Activated CD8-positive, alpha-beta T cell treated with anti-CD3 and anti-CD28 coated beads for 36 hours (primary cell): ENCODE measurements at places on chromosomes 6 and 20.

- no peak for DNase-seq
Observed at GRCh38 chr20:58571693-58572427, 56.7 kb upstream of the APCDD1L start.

- DNase-seq: no peak
Observed at GRCh38 chr6:158327211-158327610, 14.9 kb downstream of the TULP4 start.

GRCh38 chr6:145257704-145258103 lies 477.6 kb downstream of the EPM2A start:
- no peak for DNase-seq

DNA sequence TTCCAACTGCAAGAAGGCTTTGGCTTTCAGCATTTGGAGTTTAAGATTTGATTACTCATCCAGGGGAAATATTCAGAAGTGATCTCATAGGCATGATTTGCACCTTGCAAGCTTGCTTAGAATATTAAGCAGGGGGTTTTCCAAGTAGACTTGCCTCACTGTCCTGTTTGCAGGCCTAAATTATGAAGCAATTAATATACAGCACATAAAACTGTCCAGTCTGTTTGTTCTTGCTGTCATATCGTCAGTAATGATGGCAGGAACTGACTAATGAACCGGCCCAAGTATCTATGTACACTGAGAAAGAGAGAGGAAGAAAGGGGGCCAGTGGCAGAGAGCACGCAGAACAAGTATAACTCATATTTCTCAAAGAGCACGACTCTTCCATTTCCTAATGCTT lies 212.5 kb upstream of the SUPT3H start:
- no peak for DNase-seq

DNA sequence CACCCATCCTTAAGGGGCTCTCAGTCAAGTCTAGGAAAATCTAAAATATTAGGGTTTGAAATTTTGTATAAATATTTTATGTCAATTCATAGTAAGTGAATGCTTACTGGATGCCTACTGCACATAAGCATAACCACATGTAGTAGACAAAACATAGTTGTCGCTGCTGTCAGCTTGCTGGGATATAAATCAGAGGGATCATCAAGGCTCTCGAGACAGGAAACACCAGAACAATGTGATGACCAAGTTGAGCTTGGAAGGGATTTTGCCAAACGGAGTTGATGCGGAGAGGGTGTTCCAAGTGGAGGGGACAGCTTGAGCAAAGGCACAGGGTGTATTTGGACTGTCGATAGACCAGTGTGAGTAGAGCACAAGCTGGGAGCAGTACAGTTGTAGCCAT lies 105.8 kb upstream of the SUPT3H start:
- no peak for DNase-seq

DNA sequence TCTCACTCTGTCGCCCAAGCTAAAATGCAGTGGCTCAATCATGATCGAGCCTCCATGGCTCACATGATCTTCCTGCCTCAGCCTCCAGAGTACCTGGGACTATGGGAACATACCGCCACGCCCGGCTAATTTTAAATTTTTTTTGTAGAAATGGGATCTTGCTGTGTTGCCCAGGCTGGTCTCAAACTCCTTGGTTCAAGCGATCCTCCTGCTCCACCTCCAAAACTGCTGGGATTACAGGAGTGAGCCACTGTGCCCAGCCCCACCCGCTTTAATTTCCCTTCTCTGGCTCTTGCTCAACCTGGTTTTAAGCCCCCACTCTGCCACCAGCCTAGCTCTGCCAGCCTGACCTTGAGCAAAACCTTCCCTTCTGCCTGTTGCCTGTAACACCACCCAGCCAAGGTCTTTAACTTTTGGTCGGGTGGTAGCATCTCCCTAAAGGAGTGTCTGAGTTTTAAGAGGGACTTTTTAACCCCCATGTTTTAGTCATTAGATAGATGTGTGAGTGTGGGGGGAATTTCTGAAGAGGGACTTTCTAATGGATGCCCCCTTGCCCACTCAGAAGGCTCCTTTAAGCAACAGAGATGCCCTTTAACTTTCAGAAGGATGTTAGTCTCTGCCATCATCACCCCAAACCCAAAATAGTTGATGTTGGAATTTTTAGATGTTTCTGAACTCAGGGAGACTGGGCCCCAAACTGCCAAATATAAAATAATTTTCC lies 71.8 kb upstream of the FOXP4 start:
- DNase-seq: no peak

- DNase-seq: no peak
Observed at GRCh38 chr6:165684333-165684732, 21.3 kb upstream of the PDE10A start.

- no peak for DNase-seq
Observed at GRCh38 chr20:61761453-61762166, 304.1 kb downstream of the TAF4 start.

GRCh38 chr20:58719971-58720371 lies 27.4 kb downstream of the NPEPL1 start:
- DNase-seq: no peak

- no peak for DNase-seq
Observed at GRCh38 chr6:23268348-23268747, 699.0 kb downstream of the HDGFL1 start.

DNA sequence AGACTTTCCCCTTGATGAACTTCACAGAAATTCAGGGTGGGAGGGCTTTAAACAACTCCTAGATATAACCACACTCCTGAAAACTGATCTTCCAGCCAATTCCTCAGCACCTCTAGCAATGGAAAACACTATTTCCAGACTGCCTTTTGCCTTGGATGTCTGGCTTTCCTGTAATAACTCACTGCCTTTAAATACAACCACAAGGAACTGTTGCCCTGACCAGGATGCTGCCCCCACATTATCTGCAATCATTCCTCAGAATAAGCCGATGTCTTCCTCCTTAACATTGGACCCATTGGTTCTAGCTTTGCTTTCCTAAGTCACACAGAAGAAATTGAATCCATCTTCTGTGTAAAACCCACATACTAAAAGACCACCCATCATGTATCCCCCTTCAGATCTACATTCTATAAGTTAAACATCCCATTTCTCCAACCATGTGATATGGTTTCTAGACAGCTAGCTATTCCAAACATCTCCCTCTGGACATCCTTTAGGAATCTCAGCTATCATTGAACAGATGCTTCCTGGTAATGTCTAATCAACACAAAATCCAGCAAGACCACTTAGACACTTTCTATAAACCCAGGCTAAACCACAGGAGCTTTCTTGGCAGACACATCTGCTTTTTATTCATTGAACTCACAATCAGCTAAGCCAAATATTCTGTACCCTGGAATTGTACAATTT lies 95.9 kb upstream of the KCNQ5 start:
- DNase-seq: no peak

GRCh38 chr20:39877788-39878187 lies 811.2 kb downstream of the MAFB start:
- DNase-seq: no peak

DNA sequence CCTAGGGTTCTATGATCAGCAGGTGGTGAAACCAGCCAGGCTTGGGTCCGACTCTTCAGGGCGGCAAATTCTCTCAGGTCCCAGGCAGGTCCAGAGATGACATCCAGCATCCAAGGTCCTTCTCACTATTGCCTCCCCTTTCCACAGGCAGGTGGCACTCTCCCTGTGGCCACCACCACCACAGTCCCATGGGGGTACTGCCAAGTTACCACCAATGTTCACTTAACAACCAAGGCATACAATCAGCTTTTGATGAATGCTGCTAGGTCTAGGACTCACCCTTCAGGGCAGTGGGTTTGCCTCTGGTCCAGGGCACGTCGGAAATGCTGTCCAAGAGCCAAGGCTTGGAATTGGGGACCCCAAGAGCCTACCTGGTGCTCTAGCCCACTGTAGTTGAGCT lies 40.4 kb upstream of the UTRN start:
- no peak for DNase-seq

DNA sequence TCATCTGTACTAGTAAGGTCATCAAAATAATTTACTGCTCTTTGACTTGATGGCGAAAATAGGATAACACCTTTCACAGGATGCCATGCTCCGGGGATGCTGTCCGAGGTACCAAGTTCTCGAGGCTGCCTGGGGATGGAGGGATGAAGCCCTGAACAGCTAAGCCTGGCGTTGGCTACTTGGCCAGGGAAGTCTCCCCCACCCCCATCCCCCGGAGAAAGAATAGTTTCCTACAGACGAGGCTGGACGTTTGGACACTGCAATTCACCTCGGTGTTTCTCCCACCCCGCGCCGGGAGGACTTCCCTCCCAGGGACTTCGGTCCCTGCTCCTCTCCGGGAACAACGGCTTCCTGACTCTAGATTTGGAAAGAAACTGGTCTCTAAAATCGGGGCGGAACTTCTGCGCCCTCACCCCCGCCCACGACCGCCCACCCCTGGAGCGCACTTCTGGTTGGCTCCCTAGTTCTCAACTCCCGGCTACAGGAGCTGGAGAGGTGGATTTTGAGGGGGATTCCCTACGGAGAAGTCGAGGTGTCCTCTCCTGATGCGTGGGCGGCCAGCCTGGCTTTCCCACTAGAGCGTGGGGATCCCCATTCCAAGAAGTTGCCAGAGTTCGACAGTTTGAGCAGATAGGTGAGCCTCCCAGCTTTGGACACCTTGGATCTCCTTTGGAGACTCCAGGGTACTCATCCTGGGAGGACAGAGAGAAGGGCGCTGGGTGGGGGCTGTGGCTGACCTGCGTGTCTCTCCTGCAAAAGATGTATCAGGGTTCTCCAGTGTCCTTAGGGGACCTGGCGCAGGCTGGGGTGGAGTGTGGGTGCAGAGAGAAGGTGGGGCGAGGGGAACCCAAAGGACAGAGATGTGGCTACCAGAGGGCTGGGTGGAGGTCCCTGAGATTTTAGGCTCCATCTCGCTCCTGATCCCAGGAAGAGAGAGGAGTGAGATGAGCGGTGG lies 1.1 kb downstream of the PCSK2 start:
- no peak for DNase-seq

- DNase-seq: no peak
Observed at GRCh38 chr6:170035044-170035443, 255.8 kb downstream of the DLL1 start.

- no peak for DNase-seq
Observed at GRCh38 chr6:40170856-40171255, 236.6 kb upstream of the MOCS1 start.

DNA sequence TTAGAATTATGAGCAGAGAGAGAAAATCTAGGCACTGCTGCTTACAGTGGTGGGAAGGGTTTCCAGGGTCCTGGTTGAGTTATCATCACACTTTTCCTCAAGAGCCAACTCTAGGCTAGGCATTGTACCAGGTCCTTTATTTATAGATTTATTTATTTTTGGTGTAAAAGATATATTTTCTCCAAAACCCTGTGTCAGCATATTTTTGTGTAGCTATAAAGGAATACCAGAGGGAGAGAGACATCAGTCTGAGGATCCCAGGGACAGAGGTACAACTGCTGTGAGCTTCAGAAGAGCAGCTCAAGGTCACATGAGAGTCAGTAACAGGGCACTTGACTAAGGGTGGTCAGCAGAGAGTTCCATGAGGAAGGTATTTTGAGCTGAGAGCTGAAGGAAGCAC lies 159.7 kb downstream of the SLC35B3 start:
- no peak for DNase-seq

DNA sequence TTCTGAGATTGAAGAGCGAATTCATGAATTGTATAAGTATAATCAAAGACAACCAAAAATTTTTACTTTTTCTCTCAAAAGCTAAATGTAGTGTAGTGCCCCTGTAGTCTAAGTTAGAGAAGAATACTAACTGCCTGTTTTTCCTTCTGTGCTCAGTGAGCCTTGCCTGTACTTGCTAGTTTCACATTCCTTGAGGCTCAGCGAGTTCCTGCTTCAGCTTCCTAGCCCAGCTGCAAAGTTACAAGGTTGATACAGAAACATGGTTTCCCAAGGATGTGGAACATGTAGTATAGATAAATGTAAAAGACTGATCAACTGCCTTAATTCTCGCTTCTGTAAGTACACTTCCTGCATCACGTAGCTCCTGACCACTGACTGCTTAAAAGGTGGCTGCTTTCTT lies 33.1 kb upstream of the SEC63 start:
- DNase-seq: no peak

DNA sequence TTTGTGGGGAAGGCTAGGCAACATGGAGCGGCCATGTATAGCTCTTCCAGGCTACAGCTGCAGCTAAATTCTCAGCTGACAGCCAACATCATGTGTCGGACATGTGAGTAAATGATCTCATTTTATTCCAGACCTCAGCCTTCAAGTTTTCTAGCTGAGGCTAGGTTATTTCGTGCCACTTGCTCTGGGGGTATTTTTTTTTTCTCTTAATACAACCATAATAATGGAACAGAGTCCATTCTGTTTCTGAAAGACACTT lies 573.5 kb downstream of the CD109 start:
- DNase-seq: no peak

DNA sequence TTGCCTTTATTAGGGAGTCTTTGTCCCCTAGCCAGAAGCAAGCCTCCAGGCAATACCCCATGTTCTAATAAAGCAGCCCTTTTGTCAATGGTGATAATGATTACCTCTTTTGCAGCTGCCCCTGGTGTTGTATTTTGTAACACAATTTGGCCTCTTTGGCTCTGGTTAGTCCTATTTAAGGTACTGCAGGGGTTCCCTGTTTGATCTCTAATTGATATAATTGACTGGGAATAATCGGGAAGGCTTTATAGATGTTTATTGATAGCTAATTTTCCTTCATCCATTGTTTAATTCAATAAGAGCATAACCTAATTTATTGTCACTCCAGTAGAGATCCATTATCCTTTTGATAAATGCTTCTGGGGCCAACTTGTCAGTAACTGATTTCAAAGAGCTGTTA lies 537.2 kb downstream of the PKHD1 start:
- no peak for DNase-seq

DNA sequence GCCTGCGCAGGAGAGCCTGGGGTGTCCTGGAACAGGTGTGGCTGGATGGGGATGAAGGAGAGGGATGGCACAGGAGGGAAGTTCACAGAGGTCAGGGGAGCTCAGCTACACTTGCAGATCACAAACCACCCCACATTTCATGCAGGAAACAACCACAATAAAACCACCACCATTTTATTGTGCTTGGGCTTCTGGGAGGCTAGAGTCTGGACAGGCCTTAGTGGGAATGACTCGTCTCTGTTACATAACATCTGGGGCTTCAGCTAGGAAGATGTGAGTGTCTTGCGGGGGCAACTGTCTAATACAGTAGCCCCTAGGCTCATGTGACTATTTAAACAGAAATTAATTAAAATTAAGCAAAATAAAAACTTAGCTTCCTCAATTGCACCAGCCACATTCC lies 33.4 kb downstream of the SNX5 start:
- DNase-seq: no peak

DNA sequence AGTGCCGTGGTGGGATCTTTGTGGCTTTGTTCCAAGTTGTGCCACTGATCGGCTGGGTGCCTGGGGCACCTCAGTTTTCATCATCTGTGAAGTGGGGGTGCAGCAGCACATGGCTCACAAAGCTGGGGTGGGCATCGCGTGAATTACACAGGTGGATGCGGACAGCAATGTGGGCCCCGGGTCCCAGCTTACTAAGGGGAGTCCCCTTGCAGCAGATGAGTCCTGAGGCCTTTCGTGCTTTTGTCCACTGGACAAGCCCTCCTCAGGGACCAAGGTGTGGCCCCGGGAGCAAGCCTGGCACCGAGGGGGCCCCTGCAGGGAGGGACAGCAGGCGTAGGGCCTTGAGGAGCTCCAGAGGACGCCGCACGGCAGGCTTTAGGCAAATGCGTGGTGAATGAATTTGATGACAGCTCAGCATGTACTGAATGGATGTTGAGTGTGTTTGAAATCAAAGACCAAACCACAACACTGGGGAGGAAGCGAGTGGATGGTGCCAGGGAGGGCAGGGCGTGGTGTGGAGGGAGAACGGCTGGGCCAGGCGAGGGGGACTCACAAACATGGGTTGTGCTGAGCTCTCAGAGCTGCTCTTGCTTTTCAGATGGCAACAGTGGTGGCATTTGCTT lies 53.2 kb downstream of the IRF4 start:
- peak; percentile 80 for DNase-seq
